ENCODE measurements at places on chromosomes 13 and 19.
A peak's percentile ranks its signal among the peaks of the same experiment; 100 is the strongest.

GRCh38 chr13:106310291-106310865 lies 225.1 kb downstream of the EFNB2 start:
- no peak for DNase-seq

GRCh38 chr19:45568732-45569131 lies 15.9 kb downstream of the OPA3 start:
- DNase-seq, result no peak

- no peak for DNase-seq
Measured at GRCh38 chr13:43676320-43676719, 110.5 kb downstream of the ENOX1 start.

- no peak for DNase-seq
Measured at GRCh38 chr13:68806125-68806524, 1301.5 kb upstream of the ATXN8OS start.

DNA sequence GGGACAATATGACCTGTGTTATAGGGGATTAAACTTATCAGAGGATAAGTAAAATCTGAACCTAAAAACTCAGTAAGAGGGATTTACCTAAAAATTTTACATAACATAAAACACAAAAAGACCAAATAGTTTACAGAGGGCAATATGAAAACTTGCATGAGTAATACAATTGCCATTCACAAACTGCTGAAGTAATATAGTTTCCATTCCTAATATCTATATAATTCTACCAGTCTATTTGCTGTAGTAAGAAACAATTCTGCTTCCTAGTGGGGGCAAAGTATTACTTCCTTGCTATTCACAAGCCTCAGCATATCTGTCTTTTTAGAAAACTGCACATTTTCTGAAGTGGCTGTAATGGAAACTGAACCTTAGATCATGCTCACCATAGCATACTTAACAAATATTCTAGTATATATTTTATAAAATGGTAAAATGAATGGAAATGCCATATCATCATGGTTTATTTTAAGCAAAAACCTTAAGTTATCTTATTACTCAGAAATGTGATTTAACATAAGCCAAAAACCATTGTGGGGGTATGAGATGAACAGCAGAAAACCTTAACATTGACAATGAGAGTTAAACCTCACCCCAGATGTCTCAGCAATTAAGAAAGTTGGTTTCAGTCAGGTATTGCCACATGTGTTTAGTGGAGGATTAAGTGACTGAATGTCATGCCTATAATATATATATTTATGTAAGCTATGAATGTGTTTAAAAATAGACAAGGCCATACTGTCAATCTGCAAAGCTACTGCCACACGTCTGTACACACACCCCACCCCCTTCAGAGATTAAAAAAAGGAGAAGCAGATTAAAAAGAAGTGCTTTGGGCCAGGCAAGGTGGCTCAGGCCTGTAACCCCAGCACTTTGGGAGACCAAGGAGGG lies 136.8 kb downstream of the MIPEP start:
- no peak for DNase-seq

DNA sequence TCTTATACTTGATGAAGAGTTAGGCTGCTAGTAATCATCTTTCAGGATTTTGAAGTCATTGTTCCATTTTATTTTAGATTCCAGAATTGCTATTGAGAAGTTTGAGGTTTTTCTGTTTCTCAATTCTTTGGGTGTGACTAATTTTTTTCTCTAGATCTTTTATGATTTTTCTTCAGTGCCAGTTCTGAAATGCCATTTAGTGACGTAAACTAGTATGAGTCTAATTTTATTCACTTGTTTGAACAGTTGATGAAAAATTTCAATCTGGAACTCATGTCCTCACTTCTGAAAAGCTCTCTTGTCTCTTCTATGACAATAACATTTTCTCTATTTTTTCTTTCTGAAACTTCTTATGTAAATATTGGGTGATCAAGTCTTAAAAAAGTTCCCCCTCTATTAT lies 188.5 kb upstream of the HTR2A start:
- DNase-seq, result no peak

- no peak for DNase-seq
Measured at GRCh38 chr19:30855442-30855841, 483.3 kb downstream of the ZNF536 start.

DNA sequence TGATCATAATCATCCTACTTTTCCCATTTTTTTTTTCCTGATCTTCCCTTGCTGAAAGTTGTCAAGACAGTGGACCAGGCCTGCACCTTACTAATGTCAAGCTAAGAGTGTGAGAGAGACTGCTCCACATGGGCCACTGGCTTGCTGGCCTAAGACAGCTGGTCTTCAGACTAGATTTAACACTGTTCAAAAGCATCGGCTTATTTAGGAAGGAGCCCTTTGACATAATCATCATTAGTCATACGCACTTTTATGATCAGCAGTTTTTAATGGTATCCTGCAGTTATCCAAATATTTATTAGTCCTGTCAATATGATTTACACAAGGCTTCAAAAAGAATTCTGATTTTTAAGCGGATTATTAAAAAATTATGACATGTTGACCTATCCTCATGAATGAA lies 270.6 kb downstream of the DNAJC15 start:
- no peak for DNase-seq

DNA sequence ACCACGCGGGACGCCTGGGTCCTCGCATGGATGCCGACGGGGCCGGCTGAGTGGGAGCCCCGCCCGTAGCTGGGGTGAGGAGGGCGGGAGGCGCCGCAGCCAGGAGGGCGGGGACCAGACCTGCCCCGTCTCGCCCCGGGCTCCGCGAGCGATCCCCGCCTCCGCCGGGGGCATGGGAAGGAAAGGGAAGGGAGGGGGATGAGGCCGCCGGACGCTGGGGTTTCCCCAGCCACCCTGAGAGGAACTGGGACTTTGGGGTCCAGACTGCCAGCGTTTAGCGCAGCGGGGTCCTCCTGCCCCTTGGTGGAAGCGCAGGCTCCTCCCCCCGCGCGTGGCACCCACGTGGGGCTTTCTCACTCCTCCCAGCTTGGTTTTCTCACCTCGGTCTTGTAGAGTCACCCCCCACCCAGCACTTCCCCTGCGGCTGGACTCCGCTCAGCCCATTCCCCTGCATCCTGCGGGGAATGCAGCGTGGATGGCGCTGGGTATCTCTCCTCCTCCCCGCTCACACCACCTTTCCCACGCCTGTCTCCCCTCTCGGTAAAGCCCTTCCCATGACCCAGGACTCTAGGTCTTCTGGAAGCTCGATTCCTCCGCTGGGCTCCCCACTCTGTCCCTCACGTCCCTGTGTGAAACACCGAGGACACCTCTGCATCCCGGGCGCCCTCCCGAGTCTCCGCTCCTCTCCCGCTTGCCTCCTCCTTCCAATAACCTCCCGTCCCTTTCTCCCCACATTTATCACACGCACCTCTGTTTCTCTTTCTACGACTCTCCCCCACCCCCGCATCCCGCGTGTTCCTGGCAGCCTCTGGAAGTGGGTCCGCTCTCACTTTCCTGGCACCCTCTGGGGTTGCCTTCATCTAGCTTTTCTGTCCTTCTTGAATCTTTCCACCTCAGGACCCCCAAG lies 2.1 kb downstream of the TGFB1 start:
- DNase-seq, result peak; percentile 87

DNA sequence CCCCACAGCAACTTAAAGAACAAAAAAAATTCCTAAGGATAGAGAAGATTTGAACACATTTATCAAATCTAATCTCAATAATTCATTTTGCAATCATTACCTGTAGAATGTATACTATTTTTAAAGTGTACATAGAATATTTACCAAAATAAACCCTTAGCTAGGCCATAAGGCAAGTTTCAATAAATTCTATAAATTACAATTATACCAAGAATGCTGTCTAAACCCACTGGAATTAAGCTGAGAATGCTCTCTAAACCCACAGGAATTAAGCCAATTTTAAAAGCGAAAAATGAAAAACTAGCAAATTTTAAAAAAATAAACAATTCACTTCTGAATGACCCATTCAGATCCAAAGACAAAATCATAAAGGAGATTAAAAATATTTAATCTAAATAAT lies 540.4 kb upstream of the NBEA start:
- DNase-seq, result no peak

- no peak for DNase-seq
Measured at GRCh38 chr13:97339019-97339987, 94.7 kb upstream of the RAP2A start.

DNA sequence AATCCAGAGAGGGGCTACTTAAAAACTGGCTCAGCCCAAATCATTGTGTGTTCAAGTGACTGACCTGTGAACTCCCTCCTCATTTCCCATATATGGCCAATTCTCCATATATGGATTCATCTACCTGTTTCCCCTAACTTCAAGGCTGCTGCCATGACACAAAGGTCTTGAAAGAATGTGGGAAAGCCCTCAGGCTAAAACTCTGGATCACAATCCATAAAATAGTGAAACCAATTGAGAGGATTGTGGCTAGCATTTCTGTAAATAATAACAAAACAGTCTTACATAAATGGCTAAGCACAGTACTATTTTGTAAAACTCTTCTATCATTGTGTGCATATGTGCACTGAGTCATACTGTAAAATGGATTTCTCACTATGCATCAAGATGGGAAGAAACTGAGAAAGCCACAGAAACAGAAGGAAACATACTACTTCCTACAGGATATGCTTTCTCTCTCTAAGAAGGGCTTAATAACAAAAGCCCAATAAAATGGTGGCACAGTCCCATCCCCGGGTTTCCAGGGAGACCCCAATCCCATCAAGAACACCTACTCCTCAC lies 80.5 kb downstream of the FOXO1 start:
- no peak for DNase-seq

DNA sequence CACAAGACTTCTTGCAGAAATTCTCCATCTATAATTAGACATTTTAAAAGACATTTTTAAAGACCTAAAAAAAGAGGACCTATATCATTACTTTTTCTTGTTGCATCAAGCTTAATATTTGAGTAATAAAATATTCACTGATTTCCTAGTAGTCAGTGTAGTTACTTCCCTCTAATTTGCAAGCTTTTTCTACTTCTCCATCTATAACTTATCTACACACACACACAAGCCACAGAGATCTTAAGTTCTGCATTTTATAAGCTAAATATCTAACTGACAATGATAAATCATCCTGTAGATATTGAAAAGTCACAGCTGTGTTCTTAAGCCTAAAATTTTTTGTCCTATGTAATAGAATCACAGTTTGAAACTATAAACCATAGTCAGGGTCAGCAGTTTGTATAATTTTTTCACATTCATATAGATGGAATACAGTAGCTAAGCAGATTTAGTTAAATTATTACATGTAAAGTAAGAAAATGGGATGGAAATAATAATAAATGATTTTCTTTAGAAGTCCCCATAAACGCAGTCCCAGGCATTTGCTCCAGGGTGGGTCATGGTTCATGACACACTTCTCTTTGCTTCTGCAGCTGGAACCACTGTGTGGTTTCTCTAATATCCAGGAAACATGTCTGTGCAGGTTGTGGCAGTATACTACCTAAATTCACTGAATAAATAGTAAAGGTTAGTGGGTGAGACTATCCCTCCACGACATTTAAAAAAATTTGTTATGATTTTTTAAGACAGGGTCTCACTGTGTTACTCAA lies 60.2 kb downstream of the ESD start:
- no peak for DNase-seq

DNA sequence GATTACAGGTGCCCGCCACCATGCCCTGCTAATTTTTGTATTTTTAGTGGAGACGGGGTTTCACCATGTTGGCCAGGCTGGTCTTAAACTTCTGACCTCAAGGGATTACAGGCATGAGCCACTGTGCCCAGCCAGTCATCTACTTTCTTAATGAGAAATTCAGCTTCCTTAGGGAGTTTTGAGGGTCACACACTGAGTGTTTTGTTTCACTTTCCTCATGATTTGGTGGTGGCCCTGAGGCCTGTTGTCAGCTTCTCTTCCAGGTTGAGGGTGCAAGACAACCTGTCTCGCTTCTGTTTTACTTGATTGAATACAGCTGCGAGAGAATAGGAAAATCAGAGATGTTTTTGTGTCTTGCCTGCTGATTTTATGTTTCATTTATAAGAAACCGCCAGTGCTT lies 9.9 kb downstream of the FRY start:
- no peak for DNase-seq

DNA sequence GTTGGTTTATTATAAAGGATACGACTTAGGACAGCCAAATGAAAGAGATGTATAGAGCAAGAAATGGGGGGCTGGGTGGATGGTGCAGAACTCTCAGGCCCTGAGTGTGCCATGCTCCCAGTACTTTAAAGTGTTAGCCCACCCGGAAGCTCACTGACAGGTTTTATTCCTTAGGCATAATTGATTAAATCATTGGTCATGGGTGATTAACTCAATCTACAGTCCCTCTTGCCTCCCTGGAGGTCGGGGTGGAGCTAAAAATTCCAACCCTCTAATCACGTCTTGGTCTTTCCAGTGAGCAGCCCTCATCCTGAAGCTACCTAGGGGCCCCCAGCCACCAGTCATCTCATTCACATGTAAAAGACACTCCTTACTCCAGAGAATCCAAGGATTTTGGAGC lies 9.9 kb upstream of the LEUTX start:
- DNase-seq, result no peak

DNA sequence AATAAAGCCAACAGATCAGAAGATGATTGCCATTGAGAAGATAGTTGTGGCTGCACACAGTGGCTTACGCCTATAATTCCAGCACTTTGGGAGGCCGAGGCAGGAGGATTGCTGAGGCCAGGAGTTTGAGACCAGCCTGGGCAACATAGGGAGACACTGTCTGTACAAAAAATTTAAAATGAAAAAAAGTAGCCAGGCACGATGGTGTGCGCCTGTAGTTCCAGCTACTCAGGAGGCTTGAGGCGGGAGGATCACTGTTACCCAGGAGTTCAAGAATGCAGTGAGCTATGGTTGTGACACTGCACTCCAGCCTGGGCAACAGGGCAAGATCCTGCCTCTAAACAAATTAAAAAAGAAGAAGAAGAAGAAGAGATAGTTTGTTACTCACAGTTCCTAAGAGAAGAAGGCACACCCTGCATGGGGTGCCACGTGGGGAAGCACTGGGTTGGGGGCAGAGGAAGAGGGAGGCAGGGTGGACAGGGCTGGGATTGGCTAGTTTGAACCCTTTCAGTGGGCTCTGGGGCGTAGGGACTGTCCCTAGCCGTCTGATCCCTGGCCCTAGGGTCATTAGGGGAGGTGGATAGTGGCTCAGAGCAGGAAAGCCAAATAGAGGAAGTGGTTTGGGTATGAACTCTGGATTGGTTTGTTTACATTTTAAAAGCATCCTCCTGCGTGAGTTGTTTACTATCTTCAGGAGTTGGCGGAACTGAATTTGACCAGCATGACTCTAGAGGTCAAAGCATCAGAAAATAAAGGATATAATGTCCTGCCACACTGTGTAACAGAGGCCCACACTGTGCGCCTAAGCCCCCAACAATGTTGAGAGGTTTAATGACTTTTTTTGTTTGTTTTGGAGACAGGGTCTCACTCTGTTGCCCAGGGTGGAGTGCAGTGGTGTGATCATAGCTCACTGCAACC lies 60.5 kb upstream of the MEDAG start:
- DNase-seq, result no peak

All from H54 (cell line).